ENCODE measurements at places on chromosomes 7 and 10. TPM values are rescaled to one million over a fixed set of nuclear protein-coding genes. Genes with fewer than 3 reads are reported as not detected.

Gene NANOS1
- total RNA-seq = 1.1 TPM

Gene ANKMY2
- total RNA-seq = 28.0 TPM

Gene TDRD1
- 0.59 TPM for total RNA-seq

Gene HTR5A
- total RNA-seq = not detected

Gene HDAC9
- 21.7 TPM for total RNA-seq

Gene TBC1D12
- 43.1 TPM for total RNA-seq

Gene IRF5
- total RNA-seq = under 0.01 TPM

Gene FAM24A
- total RNA-seq = not detected

Gene TLX1
- total RNA-seq = not detected

DNA sequence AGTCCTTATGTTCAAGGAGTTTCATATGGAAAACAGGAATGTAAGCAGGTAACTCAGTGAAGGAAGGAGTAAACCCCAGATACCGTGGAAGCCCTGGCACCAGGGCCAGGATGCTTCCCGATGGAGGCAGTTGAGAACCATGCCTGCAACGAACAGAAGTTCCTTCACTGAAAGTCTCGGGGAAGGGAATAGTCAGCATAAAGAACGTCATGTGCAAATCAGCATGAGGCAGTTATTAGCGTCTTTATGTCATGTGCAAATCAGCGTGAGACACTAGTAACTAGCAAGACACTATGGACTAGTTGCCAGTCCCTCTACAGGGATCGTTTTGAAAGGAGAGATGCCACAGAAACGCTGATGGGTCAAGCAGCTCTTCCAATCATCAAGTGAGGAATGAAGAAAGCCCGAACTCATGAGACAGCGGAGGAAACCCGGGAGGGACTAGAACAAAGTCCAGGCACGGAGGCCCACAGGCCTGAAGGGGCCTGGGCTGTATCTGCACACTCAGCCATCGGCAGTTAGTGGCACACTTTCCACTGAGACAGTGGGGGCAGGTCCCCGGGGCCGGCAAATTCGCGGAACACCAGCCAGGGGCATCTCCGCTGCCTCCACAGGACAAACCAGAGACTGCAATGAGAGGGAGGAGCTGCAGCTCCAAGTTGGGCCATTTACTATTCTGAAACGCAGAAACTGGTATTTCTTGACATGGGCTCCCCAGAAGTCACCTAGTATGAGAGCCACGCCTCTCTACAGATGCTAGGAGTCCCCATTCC lies 109.6 kb downstream of the SFMBT2 start:
- H3K36me3 ChIP-seq = no peaks in the 10 kb centered on the region
- no peaks in the 10 kb centered on the region for H3K4me1 ChIP-seq
- H3K27ac ChIP-seq = no peak overlapping the region

GRCh38 chr10:119860866-119861607 lies 11.6 kb downstream of the MCMBP start:
- DNase-seq = no peak
- H3K4me1 ChIP-seq = no peaks in the 10 kb centered on the region
- H3K36me3 ChIP-seq = peaks cover 8% of the 10 kb centered on the region
- H3K27me3 ChIP-seq = no peaks in the 10 kb centered on the region

GRCh38 chr10:112201334-112201733 lies 17.8 kb upstream of the GPAM start:
- peaks cover 15% of the 10 kb centered on the region for H3K4me1 ChIP-seq
- H3K27me3 ChIP-seq = no peaks in the 10 kb centered on the region
- no peak overlapping the region for H3K27ac ChIP-seq
- no peak for DNase-seq

- no peaks in the 10 kb centered on the region for H3K4me1 ChIP-seq
- no peak for DNase-seq
- no peak overlapping the region for H3K27ac ChIP-seq
- no peaks in the 10 kb centered on the region for H3K36me3 ChIP-seq
Measured at GRCh38 chr7:10845225-10845624, 128.4 kb upstream of the PHF14 start.

DNA sequence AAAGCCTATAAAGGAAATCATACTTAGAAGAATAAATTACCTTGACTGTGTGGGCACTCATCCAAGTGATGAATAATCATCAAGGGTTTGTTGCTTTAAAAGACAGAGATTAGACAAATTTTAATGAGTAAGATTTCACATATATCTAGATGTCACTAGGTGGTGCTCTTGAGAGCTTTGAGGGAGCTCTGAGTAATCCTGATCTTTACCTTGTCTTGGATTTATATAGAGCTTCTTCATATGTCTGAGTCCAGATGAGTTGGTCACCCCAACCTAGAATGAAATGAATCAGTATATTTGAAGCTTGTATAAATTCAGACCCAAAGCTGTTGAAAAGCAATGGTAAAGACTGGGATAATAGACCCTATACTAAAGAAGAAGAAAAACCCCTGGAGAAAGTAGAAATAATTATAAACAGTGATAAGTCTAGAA lies 3.7 kb downstream of the AGR2 start:
- H3K4me3 ChIP-seq = no peak overlapping the region
- DNase-seq = peak; percentile 84
- no peaks in the 10 kb centered on the region for H3K36me3 ChIP-seq
- H3K27me3 ChIP-seq = no peaks in the 10 kb centered on the region
- H3K27ac ChIP-seq = no peak overlapping the region

- H3K4me1 ChIP-seq = no peaks in the 10 kb centered on the region
- no peaks in the 10 kb centered on the region for H3K27me3 ChIP-seq
- H3K36me3 ChIP-seq = no peaks in the 10 kb centered on the region
- H3K27ac ChIP-seq = no peak overlapping the region
Measured at GRCh38 chr7:119270644-119271043, 1002.3 kb upstream of the KCND2 start.

DNA sequence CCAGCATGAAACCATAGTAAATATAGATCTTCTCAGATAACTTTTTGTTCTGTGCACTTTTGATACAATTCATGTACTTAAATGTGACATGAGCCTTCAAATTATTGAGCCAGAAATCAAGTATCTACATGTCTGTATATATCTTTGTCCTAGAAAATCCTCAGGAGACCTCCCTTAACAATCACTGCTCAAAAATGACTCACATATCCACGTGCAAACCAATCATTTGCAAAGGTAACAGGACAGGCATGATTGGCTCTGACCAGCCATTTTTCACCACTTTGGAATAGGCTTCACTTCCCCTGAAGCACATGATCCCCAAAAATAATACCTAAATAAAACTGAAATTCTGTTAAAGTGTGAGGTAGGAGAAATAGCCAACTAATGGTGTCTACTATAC lies 902.5 kb downstream of the PCDH15 start:
- DNase-seq = no peak
- H3K36me3 ChIP-seq = no peaks in the 10 kb centered on the region
- no peak overlapping the region for H3K27ac ChIP-seq
- no peaks in the 10 kb centered on the region for H3K4me1 ChIP-seq
- no peaks in the 10 kb centered on the region for H3K27me3 ChIP-seq
- no peak overlapping the region for H3K4me3 ChIP-seq

- no peaks in the 10 kb centered on the region for H3K36me3 ChIP-seq
- H3K27ac ChIP-seq = no peak overlapping the region
- H3K4me3 ChIP-seq = no peak overlapping the region
- no peaks in the 10 kb centered on the region for H3K27me3 ChIP-seq
Measured at GRCh38 chr7:1691096-1691495, 21.0 kb downstream of the ELFN1 start.

DNA sequence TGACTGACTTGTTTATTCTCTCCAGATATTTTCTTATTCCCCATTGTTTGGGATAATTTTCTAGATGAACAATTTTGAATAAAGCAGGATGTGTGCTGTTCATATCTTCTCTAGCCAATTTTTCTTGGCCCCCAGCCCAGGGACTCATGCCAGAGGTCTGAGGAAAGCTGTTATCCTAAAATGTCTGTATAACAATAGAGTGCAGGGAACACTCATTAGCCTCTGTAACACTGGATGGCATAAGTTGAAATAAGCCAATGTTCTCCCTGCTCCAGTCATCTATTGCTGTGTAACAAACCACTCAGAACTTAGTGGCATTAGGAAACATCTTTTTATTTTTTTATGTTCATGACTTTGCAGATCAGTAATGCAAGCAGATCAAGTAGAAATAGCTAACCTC lies 121.7 kb upstream of the TRIM24 start:
- H3K4me3 ChIP-seq = no peak overlapping the region
- H3K27ac ChIP-seq = no peak overlapping the region
- H3K4me1 ChIP-seq = no peaks in the 10 kb centered on the region
- no peaks in the 10 kb centered on the region for H3K36me3 ChIP-seq
- no peak for DNase-seq

- H3K36me3 ChIP-seq = no peaks in the 10 kb centered on the region
- no peaks in the 10 kb centered on the region for H3K4me1 ChIP-seq
- H3K4me3 ChIP-seq = no peak overlapping the region
- H3K27me3 ChIP-seq = peaks cover 10% of the 10 kb centered on the region
- no peak for DNase-seq
- H3K27ac ChIP-seq = no peak overlapping the region
Measured at GRCh38 chr10:30373596-30374327, 24.7 kb upstream of the MTPAP start.

GRCh38 chr7:117809958-117810357 lies 63.3 kb downstream of the CTTNBP2 start:
- H3K4me1 ChIP-seq = peaks cover 8% of the 10 kb centered on the region
- no peak overlapping the region for H3K27ac ChIP-seq
- no peak for DNase-seq

DNA sequence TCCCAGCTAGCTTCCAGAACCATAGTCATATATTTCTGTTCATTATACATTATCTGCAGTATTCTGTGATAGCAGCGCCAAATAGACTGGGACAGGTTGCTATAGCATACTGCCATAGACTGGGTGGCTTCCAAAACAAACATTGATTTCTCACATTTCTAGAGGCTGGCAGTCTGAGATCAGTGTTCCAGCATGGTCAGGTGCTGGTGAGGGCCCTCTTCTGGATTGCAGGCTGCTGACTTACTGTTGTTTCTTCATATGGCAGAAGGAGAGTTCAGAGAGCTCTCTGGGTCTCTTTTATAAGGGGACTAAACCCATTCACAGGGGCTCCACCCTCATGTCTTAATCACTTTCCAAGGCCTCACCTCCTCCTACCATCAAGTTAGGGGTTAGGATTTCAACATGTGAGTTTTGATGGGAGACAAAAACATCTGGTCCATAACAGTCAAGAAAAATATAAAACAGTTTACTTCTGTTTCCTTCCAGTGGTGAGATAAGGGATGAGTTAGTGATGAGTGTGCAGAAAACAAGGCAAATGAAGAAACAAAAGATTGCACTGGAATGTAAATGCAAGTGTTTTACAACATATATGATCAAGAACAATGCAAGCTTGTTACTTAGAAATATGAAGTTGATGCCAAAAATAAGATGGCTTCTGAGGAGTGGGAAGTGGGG lies 399.0 kb upstream of the C7orf33 start:
- no peaks in the 10 kb centered on the region for H3K27me3 ChIP-seq
- H3K36me3 ChIP-seq = no peaks in the 10 kb centered on the region
- H3K4me1 ChIP-seq = no peaks in the 10 kb centered on the region

DNA sequence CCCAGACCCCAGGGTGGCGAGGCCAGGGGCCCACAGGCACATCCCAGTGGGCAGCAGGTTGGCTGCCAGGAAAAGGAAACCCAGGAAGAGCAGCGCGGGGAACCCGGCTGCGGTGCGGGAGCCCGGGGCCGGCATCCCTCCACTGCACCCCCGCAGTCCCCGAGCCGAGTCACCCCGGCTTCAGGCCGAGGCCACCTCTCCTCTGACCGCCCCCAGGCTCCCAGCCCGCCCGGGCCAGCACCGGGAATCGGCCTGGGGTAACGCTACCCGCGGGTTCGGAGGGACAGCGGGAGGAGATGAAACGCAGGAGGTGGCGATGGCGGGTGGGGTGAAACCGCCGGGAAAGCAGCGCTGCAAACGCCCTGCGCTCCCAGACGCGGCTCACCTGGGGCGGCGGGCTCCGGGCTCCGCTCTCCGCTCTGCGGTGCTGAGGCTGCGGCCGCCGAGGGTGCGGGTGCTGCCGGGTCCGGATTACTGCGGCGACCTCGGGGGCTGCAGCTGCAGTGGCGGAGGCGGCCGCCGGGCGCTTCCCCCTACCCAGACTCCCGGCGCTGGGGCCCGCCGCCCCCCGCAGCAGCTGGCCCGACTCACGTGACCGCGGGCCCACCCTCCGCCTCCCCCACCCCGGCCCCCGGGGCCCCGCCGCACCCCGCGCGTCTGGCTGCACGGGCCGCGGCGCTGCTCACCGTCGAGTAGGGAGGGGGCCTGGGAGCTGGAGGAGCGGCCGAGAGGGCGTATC lies at the start of gene SCRN1:
TSS of gene SCRN1 (minus strand) at position 545 of the 739 bp plus-strand sequence. CDS start 20,734 bp downstream, outside the sequence.
- H3K27me3 ChIP-seq = no peaks in the 10 kb centered on the region
- peak; percentile 92 for DNase-seq
- peaks cover 22% of the 10 kb centered on the region for H3K4me1 ChIP-seq
- peak within 1 kb of the TSS; percentile 90 for H3K4me3 ChIP-seq

DNA sequence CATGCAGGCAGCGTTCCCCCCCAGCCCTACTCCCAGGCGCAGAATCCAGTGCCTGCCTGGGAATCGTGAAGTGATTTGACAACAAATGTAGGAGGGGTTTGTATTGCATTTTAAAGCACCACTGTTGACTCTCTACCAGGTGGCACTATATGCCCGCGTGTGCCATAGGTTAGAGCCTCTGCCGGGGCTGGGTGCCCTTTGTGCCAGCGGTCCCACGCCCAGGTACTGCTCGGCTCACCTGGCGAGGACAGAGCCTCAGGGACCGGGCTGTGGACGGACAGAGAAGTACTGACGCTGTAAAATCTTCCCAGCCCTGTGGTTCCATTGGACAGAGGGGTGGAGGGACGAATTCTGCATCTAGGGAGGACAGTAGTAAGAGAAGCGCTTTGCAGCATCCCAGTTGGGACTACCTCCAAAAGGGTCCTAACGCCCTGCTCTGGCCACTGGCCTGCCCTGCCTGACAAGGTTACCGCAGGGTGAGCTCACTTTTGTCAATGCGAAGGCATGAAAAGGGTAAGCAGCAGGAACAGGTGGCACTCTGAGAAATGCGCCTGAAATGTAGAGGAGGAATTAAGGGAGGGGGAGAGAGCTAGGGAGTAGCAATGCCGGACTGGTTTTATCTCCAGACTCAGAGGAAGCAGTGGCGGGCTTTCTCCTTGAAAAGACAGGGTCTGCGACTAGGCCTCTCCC lies 788 bp upstream of the CACNA2D1 start:
- H3K27me3 ChIP-seq = no peaks in the 10 kb centered on the region
- H3K36me3 ChIP-seq = no peaks in the 10 kb centered on the region
- peak overlapping the region; percentile 4 for H3K27ac ChIP-seq
- H3K4me1 ChIP-seq = peaks cover 18% of the 10 kb centered on the region
- peak overlapping the region; percentile 94 for H3K4me3 ChIP-seq

GRCh38 chr7:5678295-5679047 lies 103.0 kb downstream of the RNF216 start:
- peaks cover 9% of the 10 kb centered on the region for H3K4me1 ChIP-seq
- DNase-seq = peak; percentile 9
- no peaks in the 10 kb centered on the region for H3K27me3 ChIP-seq
- peak overlapping the region; percentile 21 for H3K27ac ChIP-seq
- H3K4me3 ChIP-seq = no peak overlapping the region

DNA sequence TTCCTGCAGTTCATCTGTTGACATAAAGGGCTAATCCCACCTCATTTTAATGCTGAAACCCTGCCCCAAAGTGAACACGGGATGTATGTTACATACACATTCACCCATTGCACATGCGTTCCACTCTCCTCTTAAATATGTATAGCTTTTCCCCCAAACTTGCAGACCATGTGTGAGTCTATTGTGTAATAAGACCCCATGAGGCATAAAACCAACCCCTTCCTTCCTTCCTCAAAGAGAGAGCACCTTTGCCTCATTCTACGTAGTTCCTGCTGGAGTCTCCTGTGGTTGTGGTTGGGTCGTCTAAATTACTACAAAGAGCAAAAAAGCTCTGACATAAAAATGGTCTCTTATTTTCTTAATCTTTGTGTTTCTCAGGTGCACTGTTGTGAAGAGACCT lies 345.7 kb upstream of the KLF6 start:
- H3K4me3 ChIP-seq = no peak overlapping the region
- no peaks in the 10 kb centered on the region for H3K27me3 ChIP-seq
- H3K4me1 ChIP-seq = peaks cover 21% of the 10 kb centered on the region
- no peaks in the 10 kb centered on the region for H3K36me3 ChIP-seq

Measured in osteoblast (primary cell).